ENCODE measurements at places on chromosomes 11 and 22.
A peak's percentile ranks its signal among the peaks of the same experiment; 100 is the strongest.

DNA sequence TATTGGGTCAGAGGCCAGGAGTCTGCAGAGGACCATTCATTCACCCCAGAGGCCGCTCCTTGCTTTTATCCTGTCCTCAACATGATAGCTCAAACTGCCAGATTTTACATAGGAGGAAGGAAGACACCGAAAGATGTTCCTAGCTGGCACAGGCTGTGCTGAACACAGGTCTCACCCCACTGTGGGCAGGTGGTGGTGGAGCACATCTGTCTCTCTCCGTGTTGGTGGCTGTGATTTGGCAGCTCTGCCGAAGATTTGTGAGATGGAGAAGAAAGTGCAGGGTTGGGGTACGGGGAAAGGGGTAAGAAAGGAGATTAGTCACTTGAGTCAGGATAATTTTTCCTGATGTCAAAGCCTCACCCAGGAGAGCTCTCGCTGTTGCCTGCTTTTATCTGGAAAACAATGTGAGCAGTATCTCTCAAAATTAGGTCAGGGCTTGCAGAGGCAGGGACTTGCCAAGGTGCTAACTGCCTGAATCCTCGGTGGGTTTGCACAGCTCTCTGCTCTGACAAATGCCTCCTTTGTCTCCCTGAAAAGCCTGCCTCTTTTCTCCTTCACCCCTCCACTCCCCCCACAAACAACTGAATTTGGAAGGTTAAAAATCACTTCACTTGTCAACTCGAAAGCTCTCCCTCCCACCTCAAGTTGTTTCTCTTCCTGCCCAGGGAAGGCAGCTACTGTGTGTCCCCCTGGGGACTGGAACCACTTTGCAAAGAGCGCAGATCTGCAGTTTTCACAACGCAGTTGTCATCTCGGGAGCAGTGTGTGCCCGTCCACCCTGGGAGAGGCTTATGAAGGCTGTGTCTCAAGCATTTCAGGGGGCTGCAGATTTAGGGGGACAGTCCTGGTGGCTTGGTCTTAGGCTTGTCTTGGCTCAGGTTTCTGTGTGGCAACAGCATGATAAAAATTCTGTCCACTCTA lies 299.7 kb downstream of the ST3GAL4 start:
- no peak for DNase-seq

- peak; percentile 60 for DNase-seq
Observed at GRCh38 chr11:66868726-66869566, 12.1 kb downstream of the LRFN4 start.

DNA sequence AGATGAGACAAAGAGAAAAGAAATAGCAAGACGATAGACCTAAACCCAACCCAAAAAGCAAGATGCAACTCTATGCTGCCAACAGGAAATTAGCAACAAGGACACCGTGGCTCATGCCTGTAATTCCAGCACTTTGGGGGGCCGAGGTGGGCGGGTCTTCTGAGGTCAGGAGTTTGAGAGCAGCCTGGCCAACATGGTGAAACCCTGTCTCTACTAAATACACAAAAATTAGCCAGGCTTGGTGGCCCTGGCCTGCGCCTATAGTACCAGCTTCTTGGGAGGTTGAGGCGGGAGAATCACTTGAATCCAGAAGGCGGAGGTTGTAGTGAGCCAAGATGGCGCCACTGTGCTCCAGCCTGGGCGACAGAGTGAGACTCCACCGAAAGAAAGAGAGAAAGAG lies 24.3 kb upstream of the IL10RA start:
- no peak for DNase-seq

DNA sequence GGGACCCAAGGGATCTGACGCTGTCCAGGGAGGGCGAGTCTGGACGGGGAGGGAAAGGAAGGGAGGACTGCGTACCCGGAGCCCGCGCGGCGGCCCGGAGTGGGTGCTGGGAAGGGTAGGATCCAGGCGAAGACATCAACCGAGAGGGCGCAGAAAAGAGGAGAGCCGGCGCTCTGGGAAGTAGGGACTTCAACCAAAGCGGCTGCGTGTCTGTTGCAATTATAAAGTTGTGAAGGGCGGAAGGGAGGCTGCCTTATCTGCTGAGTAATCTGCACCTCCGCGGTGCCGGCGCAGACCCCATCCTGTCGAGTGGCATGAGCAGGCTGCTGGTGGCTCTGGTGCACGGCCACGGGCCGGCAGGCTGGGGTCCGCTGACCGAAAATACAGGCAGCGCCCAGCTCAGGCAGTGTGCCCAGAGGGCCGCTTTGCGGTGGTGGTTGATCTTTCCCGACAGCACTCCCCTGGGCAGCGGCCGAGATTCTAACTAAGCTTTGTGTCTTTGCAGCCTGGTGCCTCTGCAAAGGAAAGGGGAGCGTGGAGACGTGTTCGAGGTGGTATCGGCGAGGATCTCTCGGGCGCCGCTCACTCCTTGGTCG lies 978 bp downstream of the C11orf87 start:
- no peak for DNase-seq

DNA sequence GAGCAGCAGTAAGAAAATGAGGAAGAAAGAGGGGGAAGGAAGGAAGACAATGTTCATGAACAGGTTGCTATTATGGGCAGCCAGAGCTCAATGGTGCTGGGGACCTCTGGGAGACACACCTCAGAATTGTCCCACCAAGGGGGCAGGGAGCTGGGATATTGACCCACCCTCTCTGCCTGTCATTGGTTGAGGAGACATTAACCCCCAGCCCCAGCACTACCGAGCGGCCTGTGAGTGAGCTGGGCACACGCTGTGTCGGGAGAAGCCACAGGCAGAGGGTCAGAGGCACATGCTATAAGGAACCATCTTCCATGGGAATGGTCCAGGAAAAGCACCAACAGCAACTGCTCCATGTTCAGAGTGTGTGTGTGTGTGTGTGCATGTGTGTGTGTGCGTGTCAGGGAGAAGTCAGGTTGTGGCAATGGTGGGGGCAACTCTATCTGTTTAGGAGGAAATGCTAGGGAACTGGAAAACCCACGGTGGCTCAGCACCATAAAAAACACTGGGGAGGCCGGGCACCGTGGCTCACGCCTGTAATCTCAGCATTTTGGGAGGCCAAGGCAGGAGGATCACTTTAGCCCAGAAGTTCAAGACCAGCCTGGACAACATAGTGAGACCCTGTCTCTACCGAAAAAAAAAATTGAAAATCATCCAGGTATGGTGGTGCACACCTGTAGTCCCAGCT lies 49.2 kb downstream of the CD6 start:
- DNase-seq = no peak

- peak; percentile 14 for DNase-seq
Observed at GRCh38 chr22:39349506-39349966, 255 bp upstream of the SYNGR1 start.

DNA sequence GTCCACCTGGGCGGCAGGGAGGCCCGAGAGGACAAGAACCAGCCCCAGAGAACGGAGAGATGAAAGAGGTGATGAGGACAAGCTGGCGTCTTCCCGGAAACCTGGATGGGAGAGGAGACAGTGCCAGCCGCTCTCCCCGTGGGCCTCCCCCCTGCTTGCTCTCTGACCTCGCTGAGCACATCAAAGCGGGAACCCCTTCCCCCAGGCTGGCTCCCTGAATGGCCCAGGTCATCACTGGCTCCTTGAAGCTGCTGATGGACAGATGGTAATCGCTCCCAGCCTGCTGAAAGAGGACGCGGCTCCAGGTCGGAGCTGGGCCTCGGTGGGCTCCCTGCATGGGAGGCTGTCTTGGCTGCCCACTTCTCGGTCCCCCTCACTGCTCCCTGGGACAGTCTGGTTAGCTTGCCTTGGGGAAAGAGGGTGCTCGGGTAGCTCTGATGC lies 18.4 kb downstream of the RPUSD4 start:
- DNase-seq = no peak

- no peak for DNase-seq
Observed at GRCh38 chr11:61657566-61658290, 22.5 kb upstream of the DAGLA start.

- DNase-seq = no peak
Observed at GRCh38 chr11:94590352-94591041, 23.3 kb downstream of the PIWIL4 start.

- DNase-seq = no peak
Observed at GRCh38 chr11:46285594-46286033, 8.2 kb downstream of the CREB3L1 start.

- DNase-seq = peak; percentile 35
Observed at GRCh38 chr22:48707763-48708557, 1119.7 kb downstream of the BRD1 start.

- DNase-seq = no peak
Observed at GRCh38 chr22:25053153-25053805, 100.8 kb downstream of the KIAA1671 start.

GRCh38 chr11:86442420-86442819 lies 67.7 kb downstream of the CCDC81 start:
- no peak for DNase-seq

GRCh38 chr22:42725606-42726355 lies 5.1 kb upstream of the A4GALT start:
- DNase-seq = no peak

- DNase-seq = no peak
Observed at GRCh38 chr11:68331338-68331947, 19.1 kb downstream of the LRP5 start.

All from CD8-positive, alpha-beta memory T cell (primary cell).